ENCODE measurements at places on chromosomes 13 and 19.
A peak's percentile ranks its signal among the peaks of the same experiment; 100 is the strongest.

DNA sequence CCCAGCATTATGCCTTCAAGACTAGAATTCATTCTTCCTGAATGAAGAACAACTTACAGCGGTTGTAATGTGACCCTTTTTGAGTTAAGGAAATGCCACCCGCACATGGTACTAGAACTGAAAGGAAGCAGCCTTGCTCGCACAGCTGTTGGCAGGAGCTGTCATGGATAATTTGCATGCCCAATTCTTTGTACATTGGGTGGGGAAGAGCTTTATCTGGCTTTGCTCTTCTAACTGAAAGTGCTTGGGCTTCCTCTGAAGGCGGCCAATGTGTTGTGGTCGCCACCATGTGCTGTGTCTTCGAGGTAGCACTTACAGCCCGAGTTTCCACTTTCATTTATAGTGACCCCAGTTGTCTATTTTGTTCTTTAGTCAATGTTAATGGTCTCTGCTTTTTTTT is 3.4 kb downstream of the CCNE1 start:
- DNase-seq, result no peak

DNA sequence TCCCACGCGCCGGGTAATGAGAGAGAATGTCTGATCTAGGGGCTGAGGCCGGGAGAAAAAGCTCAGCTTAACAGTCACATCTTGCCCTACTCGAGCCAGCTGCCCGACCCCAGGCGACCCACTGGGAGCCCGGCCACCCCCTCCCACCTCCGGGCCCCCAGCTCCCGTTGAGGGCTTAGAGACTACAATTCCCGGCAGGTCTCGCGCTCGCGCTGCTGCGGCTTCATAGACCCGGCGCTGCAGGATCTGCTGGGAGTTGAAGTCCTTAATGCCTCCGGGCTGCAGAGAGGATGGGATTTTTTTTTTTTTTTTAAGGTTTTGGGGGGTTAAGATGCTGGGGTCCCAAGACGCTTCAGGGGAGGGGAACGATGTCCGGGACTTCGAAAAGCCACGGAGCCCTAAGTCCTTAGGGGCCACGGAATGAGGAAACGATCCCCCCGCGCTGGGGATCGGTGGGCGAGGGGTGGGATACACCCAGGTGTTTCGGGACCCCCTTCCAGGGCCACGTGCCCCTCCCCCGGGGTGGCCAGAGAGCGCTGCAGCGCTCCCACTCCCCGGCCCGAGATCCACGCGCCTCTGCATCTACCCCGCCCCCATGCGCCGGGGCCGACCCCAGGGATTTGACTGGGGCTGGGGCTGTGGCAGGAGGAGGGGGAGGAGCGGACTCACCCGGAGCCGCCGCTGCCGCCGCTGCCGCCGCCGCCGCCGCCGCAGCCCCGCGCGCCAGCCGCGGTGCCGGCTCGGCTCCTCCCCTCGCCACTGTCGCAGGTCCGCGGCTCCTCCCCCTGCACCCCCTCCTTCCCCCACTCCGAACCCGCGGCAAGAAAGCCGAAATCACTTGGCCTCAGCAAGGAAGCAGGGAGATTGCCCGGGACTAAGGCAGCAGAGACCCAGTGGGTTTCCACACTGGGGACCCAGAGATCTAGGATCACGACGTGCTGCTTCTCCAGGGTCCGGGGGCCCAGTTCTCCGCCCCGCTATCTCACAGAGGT is at the start of gene SYT3:
TSS of gene SYT3 (minus strand) at position 761 of the 992 bp plus-strand sequence. CDS start 2,470 bp downstream, outside the sequence.
- peak; percentile 24 for DNase-seq

DNA sequence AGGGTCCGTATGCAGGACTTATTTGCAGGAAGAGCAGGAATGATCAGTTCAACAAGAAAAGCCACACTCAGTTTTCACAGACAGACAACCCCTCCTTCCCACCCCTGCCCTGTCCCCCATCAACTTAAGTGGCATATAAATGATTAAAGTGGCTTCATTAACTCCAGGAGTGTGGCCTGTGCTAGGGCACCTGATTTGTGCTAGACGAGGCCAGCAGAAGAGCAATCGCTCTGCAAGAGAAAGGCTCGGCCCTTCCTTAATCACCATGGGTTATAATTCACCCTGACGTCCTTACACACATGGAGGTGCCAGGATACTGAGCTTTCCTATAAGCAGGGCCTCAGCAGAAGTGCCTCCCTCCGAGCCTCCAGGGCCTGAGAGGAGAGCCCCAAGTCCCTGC is 14.6 kb downstream of the C19orf12 start:
- DNase-seq, result no peak

DNA sequence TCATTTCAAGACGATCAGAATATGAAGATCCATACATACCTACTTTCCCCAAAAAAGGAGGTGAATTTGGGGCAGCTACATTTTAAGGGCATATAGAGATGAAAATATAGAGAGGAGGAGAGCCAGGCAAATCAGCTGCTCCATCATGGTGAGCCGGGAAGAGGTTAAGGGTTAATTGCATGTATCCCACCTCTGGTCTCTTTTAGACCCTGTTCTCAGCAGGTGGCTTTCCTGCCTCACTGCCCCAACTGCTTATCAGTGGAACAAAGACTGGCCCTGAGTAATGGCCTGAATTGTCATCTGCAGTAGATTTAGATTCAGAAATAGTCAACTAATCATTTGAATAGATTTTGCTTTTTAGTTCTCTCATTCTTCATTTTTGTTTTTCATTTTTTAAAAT is 206.6 kb downstream of the SPRY2 start:
- DNase-seq, result no peak

- no peak for DNase-seq
These were observed 13.5 kb downstream of the WIZ start for GRCh38 chr19:15436012-15436825.

- DNase-seq, result no peak
These were observed 104.2 kb downstream of the RAP2A start for GRCh38 chr13:97538203-97538602.

DNA sequence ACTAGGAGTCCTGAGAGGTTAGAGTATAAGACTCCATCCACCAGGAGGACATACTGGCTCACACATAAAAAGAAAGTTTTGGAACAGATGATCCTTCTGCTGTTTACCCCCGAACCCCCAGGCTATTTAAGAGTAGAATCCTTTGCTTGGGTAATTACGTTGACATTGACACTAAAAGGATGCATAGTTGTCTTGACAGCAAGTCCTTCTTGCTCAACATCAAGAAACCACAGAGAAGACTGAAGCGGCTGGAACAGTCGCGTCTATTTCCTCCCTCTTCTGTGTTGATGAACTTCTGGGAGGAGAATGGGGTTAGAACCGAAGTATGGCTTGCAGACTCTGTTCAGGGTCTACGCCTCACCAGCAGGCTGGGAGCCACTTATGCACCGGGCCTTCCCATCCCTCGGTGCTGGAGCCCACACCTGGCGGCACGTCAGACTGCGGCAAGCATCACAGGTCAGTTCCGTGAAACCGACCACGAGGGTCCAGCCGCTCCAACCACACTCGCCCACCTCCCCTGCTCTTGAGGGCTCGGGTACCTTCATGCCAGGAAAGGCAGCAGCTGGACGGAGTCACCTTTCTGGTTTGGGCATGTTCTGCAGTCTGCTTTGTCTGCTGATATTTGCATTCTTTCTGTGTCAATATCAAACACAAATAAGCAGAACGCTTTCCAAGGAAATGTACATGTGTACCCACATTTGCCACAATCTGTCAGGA is 42.4 kb upstream of the RANBP3 start:
- DNase-seq, result no peak

- no peak for DNase-seq
These were observed 7.7 kb upstream of the RELB start for GRCh38 chr19:44993526-44993925.

- DNase-seq, result no peak
These were observed 943.2 kb downstream of the PCDH17 start for GRCh38 chr13:58574791-58575190.

- no peak for DNase-seq
These were observed at the start of gene COMP for GRCh38 chr19:18790566-18791314. Gene COMP, minus strand, starts transcription at chr19:18791305. Its CDS starts 36 bp downstream, at chr19:18791269.

GRCh38 chr13:50386541-50387050 is 371.4 kb downstream of the KCNRG start:
- no peak for DNase-seq

GRCh38 chr19:7596211-7596937 is 711 bp downstream of the CAMSAP3 start:
- DNase-seq, result no peak

DNA sequence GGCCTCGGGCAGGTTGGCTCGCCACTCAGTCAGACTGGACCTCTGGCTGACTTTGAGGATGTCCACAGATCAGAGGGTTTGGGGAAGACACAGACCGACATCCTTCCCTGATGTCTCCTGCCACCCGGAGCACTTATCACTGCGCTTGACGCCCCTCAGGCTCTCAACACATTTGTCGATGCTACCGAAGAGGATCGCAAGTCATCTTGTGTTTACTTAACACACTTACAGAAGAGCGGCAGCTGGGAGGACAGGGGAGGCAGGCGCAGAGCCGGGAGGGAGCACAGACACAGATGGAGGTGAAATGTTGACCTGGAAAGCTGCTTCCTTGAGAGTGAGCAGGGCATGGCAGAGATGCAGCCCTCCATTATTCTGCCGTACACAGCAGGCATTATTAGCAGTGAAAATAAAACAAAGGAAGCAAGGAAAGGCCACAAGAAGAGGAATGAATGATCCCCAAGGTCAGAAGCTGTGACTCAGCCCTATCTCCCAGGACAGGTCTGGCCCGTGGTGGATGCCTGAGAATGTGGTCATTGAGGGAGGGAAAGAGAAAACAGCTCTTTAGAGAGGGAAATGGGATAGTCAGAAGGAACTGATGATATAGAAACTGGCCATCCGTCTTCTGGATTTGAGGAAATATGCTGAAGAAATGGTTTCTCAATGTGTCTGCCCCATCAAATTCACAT is 549.5 kb upstream of the ARGLU1 start:
- no peak for DNase-seq

- DNase-seq, result no peak
These were observed 415.9 kb downstream of the SLITRK6 start for GRCh38 chr13:85383291-85383690.

GRCh38 chr13:58542530-58542929 is 911.0 kb downstream of the PCDH17 start:
- DNase-seq, result no peak

DNA sequence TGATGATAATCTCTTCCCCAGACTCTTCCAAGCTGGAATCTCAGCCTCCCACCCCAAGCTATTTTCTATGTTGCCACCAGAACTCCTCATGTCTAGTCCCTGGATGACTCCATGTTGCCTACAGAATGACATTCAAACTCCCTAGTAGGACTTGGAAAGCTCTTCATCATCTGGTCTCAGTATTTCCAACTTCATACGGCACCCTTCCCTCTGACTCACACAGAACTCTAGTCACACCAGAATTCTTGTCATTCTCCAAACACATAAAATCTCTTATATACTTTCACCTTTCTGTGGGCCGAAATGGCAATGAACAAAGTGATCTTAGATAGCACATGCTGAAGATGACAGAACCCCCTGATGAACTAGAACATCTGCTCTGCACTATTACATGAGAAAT is 86.2 kb downstream of the CAB39L start:
- DNase-seq, result no peak

DNA sequence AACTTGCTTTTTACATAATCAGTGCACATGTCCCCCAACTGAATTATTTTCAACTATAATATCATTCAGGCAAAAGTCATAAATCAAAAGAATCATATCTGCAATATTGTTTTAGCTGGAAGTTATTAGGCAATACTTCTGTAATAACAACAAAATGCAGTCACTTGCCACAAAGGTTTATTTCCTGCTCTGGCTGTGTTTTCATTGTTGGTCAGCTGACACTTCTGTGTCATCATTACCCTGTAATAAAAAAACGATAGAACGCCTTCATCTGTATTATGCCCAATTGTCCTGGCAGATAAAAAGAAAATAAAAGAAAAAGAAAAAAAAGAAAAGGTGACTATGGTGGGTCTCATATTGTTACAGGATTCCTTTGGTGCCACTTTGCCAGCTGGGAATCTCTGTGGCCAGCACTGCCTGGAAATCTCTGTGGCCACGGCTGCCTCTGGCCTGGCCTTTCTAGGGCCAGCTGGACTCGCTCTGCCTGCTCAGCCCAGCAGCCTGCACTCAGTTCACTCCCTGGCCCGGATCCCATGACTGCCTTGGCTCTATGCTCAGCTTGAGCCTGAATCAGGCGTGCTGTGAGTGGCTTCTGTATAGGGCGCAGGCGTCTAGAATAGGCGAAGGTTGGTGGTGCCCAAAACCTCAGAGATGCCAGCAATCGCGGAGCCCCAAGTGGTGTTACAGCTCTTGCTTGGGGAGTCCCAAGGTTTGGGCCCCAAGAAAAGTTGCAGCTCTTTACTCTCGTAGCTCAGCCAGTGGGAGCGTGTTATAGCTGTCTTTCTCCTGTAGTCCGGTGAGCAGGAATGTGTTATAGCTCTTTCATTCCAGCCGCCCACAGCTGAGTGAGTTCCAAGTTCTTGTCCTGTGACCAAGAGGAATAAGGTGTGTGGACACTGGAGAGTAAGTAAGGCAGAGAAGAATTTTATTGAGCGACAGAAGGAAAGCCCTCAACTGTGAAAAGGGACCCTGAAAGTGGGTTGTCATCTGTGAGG is 1227.1 kb downstream of the SLITRK1 start:
- DNase-seq, result no peak

DNA sequence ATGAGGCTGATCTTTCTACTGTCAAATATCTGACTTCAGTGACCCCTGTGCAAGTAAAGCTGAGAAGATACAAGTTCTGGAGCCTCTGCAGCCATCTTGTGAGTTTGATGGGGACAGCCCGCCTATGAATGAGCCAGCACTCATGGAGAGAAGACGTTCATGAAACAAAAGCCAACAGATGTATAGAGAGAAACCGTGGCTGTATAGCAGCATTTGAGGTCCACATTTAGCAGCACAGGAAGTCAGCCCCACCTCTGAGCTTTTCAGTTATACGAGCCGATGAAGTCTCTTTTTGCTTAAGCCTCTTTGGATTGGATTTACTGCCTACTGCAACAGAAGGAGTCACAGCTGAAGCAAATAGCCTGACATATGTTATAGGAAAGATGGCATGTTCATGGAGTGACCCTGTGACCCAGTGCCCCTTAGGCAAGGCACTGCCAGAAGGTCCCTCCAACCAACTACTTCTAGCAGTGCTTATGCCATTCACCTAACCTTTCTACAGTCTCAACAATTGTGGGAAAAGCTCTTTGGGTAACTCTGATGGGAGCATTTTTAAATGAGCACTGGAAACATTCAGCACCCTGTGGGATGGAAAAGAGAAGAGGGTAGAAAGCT is 3.5 kb upstream of the DLEU7 start:
- no peak for DNase-seq

DNA sequence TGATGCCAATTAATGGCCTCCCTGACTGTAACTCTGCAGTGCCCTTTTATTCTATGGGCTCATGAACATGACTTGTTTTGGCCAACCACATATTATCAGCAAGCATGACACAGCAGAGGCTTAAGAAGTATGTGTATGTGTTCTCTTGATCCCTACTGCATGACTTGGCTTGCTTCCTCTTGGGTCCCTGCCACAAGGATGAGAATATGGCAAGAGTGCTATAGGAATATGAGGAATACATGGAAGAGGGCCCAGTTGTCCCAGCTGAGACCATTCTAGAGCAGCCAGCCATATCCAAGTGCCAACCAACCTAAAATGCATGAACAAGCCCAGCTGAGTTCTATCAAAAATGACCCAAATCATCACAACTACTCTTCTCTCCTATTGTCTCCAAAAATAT is 576.7 kb upstream of the PCDH9 start:
- DNase-seq, result no peak
